ENCODE measurements at places on chromosomes 1 and 21.

DNA sequence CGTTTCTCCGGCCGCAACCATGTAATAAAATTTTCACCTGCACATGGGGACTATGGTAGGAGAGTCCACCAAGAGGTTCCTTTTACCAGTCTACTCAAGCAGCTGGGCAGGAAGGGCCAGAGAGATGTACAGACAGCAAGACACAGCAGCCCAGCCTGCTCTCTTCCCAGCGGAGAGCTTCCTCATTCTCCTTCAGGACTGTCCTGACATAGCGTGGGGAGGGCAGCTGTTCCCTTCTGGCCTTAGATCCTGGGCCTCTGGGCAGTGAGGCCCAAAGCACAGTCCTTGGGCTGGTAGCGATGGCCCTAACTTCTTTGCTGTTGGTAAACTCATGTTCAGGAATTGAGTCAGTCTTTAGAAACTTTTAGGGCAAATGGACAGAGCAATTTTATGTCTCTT, 89.1 kb downstream of the BCAR3 start:
- DNase-seq = peak; percentile 94

GRCh38 chr1:204828352-204828850, 42.3 kb upstream of the NFASC start:
- peak; percentile 98 for DNase-seq

- peak; percentile 58 for DNase-seq
These were observed 444 bp upstream of the IARS2 start for GRCh38 chr1:220093361-220094015.

GRCh38 chr1:64686828-64687724, 57.8 kb upstream of the RAVER2 start:
- DNase-seq = peak; percentile 85

- peak; percentile 50 for DNase-seq
These were observed 123.0 kb upstream of the IGSF21 start for GRCh38 chr1:17984583-17984982.

- no peak for DNase-seq
These were observed 85.9 kb downstream of the DPYD start for GRCh38 chr1:97834899-97835298.

GRCh38 chr1:166273618-166274017, 106.8 kb upstream of the FAM78B start:
- DNase-seq = no peak

DNA sequence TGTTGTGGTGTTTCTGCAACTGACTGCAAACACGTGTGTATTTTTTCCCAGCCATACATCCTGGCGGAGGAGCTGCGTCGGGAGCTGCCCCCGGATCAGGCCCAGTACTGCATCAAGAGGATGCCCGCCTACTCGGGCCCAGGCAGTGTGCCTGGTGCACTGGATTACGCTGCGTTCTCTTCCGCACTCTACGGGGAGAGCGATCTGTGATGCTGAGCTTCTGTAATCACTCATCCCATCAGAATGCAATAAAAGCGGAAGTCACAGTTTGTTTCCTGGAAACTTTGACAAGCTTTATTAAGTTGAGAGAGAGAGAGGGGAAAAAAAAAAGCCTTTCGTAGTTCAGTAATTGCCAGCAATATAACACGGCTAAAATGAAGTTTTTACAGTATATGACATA, 32.7 kb upstream of the MTR start:
- DNase-seq = no peak

DNA sequence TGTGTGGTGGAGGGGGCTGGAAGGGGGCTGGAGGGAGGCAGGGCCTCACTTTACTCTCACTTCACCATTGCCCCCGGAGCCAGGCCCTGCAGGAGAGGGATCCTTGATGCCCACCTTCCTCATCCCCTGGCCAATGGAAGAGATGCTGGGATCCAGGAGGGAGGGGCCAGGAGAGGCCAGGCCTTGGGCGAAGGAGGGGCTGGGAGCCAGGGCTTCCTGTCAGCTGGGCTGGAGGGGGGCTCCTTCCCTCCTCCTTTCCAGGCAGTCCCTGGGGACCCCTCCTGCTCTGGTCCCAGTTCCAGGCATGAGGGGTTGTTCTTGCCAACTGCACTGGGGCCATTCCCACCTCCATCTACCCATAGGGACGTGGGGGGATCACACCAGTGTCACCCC, 5.7 kb downstream of the AHDC1 start:
- no peak for DNase-seq

All from DMS53 (cell line).